Endodermal cell (in vitro differentiated cells): ENCODE measurements at places on chromosomes 1 and 21. TPM values are rescaled to one million over a fixed set of nuclear protein-coding genes. Genes with fewer than 3 reads are reported as not detected.

GRCh38 chr1:29461115-29461739 is 224.9 kb downstream of the PTPRU start:
- peak; percentile 30 for DNase-seq

The FAM177B gene
- total RNA-seq, result not detected in 2 replicates

The GJA4 gene
- total RNA-seq, result 8.9 to 36.6 TPM (median 9.0 TPM) in 3 replicates

DNA sequence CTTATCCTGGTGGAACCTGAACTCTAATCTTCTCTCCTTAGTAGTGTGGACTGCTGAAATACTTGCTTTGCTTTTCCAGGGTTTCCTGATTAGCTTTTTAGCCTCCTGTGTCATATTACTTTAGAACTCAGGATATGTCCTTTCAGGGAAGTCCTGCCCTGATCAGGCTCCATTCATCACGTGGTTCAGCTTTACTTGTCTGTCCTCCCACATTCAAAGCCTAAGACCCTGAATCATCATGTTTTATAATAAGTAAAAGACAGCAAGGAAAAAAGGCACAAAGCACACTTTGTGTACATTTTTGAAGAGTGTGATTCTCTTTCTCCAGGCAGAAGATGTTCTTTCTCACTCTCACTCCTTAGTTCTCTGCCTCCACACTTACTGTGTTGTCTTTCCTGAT is 70.6 kb downstream of the PATJ start:
- no peak for DNase-seq

DNA sequence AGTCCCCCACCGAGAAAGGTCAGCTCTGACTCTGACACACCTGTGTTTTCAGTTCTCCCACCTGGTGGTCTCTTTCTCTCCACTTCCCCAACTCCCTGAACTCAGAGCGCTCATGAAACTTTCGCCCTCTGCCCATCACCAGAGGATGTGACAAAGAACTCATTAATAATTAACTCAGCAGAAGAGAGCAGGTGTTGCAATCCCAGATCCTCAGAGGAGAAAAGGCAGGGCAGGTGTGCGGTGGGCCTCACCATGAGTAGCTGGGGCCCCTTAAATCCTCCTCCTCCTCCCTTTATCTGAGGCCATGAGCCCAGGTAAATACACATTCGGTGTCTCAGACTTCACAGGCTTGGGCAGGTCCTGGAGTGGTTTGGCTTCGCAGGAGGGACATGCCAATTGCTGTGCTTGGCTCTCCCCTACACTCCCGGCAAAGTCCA is 1.7 kb upstream of the LAMB3 start:
- no peak for DNase-seq
